ENCODE measurements at places on chromosomes 11 and 22.

- no peak for DNase-seq
Observed at GRCh38 chr11:112173152-112173551, 2.2 kb upstream of the BCO2 start.

GRCh38 chr22:38867124-38867455 lies 4.9 kb downstream of the CBX6 start:
- no peak for DNase-seq

- DNase-seq: no peak
Observed at GRCh38 chr11:102367364-102367763, 20.4 kb downstream of the BIRC2 start.

- DNase-seq: no peak
Observed at GRCh38 chr11:67592880-67593564, 9.4 kb downstream of the GSTP1 start.

DNA sequence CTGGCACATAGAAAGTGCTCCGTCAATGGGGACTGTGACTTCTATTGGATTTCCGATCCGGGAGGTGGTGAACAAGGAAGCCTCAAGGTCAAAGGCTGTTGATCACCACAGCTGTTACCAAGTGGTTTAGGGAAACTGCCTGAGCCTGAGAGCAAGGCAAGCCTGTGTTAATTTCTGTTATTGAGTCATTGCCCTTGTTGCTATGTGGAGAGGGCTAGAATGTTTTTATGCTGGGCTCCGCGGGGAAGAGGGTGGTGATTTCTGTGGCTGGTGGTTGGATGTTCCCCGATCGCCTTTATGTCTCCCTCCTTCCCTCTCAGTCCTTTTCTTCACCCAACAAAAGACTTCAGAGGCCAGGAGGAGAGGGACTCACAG lies 108.5 kb upstream of the ALX4 start:
- no peak for DNase-seq

DNA sequence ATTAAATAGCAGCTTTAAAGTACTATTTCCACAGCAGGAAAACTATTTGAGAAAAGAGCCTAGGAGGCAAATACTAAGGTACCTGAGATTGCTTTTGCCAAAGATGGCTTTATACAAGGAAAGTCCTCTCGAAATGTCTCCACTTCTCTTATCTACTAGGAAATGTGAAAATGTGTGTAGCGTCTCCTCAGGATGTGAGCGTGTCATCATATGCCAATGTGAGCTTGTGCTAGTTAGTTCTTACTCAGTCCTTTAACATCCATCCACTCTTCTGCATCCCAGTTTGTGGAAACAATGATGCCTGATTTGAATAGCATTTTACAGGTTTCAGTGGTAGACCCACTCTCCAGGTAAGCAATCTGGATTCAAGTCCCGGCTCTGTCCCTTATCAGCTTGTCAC lies 421.0 kb downstream of the DYNC2H1 start:
- no peak for DNase-seq

GRCh38 chr11:30991802-30992512 lies 377.6 kb downstream of the DCDC1 start:
- no peak for DNase-seq

- DNase-seq: no peak
Observed at GRCh38 chr11:44913502-44913901, 37.2 kb downstream of the TP53I11 start.

DNA sequence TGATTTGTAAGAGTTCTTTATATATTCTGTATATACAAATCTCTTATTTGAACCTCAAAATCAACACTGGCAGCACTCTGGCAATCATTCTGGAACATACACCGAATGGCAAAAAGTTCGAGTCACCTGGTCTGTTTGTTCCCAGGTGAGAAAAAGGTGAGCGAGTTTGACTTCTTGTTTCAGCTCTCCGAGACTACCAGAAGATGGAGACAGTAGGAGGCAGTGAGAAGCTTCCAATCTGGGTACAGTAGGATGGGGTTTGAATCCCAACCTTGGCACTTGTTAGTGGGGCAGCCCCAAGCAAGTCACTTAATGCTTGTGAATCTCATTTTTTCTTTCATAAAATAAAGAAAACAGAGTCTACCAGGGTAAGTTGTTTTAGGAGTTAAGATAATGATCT lies 76.4 kb downstream of the C2CD3 start:
- DNase-seq: no peak

DNA sequence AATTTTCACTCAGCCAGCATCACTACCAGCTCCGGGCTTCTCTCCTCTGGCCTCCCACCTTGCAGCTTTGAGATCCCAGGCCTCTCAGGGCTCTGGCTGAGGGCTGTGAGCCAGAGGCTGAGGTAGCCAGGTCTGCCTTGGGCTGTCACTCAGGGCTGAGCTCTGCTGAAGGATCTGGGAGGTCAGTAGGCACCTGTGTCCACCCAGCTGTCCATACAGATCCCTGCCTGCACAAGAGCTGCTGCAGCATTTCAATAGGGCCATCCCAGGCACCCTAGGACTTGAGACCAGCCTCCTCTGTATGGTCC lies 12.6 kb downstream of the KCNQ1OT1 start:
- DNase-seq: no peak

DNA sequence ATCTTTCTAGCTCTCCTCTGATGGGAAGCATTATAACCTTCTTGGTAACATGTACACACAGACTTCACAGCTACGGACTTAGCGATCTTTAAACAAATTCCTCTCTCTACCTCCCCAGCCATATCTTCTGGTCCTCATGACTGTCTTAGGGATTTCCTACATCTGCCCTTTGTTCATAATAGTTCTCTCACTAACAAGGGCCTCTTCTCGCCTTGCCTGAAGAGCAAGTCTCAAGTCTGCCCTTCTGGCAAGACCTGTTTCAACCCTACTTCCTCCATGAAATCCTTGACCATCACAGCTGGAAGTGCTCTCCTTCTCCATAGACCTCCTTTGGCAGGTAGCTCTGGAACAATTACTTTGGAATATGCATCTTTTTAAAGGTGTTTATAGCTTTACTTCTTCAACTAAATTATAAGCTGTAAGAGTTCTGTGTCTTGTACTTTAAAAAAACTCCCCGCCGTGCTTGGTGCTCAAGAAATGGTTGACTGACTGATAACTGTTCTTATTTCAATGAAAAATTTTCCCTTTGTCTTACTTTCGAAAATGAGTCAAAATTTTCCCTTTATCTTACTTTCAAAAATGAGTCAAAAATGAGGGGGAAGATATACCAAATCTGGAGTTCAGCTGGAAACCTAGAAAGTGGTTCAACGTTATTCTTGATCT lies 34.7 kb downstream of the SNX19 start:
- DNase-seq: no peak

DNA sequence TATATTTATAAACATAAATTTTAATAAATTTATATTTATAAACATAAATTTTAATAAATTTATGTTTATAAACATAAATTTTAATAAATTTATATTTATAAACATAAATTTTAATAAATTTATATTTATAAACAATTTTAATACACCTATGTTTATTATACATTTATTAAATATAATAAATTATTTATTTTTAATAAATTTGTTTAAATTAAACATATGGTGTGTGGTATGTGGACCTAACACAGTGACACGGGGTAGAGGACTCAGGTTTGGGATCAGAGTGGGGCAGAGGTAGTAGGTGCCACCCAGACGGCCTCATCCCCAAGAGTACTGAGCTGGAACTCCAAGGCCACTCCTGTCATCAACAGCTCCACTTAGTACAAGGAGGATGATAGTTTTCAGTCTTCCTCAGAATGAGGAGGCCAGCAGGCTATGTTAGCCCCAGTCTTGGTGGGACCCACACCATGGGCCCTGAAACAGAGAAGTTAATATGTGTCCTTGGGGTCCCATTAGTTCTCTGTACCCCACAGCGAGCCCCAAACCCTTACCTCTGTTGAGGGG lies 46.7 kb upstream of the BID start:
- DNase-seq: no peak

DNA sequence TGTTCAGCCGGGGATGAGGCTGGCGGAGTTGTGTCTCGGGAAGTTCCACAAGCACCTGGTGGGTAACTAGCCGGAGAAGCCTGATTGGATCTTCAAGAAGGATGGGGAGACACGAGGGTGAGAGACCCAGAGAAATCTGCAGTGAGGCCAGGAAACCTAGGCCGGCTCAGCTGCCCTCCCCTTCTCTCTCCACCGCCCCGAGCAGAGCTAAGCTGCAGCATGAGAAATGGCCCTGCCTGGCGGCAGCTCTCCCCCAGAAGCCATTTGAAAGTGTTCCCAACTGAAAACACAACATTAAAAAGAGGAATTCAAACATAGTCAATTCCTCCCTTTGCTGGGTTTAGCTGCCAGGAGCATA lies 77.8 kb upstream of the SHISAL1 start:
- DNase-seq: no peak

DNA sequence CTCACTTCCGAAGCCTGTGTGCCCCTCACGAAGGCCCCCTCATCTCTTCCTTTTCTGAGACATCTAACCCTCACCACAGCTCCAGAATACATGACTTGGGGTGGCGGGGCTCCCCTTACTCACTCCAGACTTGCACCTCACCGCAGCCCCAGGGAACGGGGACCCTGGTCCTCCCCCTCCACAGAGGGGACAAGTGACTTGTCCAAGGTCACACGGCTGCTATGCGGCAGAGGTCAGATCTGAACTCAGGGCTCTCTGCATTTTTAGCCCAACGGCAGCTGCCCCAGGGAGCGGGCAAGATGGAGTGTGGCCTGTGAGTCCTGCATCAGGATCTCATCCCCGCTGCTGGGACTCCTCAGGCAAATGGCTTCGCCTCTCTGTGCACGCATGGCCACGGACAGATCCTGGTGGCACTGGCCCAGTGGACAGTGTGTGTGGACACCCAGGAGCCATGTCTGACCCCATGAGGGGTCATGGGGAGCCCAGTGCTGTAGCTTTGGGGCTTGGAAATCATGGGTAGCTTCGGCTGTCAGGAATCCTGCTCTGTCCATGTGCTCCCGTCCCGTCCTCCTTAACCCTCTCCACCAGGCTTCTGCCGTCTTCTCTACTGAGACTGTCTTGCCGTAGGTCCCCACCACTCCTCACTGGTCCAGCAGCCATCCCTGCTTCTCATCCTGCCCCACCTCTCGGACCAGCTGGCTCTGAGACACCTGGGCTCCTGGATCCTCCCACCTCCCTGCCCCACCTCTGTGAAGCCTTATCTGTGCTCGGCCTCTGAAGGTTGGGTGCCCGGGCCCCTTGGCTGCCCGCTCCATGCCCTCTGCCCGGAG lies 48.0 kb upstream of the CARS1 start:
- DNase-seq: no peak

- no peak for DNase-seq
Observed at GRCh38 chr11:85787809-85788760, 22.9 kb downstream of the SYTL2 start.

GRCh38 chr22:38964989-38965388 lies 7.6 kb downstream of the APOBEC3A start:
- no peak for DNase-seq

DNA sequence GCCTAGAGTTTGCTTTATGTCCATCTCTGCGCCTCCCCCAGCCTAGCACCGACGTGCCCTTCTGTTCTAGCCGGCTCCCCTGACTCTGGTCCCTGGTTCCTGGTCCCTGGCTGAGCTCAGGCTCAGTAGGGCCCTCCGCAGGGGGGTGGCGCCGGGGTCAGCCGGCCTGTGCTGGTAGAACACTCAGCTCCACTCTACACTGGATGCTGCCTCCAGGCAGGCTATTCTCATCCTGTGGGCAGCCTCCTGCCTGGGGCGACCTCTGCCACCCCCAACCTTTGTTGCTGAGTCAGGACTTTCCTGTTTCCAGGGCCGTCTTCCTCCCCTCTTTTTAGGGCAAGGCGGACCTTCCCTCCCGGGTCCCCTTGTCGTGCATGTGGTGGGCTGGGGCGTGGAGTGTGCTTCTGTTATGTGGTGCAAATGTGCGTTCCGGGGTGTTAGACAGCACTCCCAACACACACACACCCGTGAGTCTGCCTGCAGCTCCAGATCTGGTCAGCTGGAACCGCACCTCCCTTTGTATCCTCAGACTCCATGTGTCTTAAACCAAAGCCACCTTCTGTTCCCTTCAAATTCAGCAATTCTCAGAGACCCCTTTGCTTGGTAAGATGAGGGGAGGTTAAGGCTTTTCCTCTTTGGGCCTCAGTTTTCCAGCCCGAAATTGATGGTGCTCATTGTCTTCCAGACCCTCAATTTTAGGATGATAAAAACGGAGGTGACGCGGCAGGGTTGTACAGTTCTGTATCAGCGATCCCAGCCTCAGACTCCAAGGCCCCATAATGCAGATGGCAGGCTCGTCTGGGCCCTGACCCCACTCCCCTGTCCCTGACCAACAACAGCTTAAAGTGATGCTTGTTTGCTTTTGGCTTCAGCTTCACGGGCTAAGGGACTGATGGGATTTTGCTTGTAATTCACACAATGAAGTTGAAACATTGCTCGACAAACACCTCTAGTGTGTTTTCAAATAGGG lies 1327.9 kb downstream of the BRD1 start:
- DNase-seq: no peak

GRCh38 chr11:65260756-65261590 lies 789 bp upstream of the POLA2 start:
- no peak for DNase-seq

GRCh38 chr22:45150139-45150538 lies 13.6 kb upstream of the NUP50 start:
- no peak for DNase-seq

GRCh38 chr11:117634756-117635603 lies 162.0 kb downstream of the DSCAML1 start:
- DNase-seq: no peak

DNA sequence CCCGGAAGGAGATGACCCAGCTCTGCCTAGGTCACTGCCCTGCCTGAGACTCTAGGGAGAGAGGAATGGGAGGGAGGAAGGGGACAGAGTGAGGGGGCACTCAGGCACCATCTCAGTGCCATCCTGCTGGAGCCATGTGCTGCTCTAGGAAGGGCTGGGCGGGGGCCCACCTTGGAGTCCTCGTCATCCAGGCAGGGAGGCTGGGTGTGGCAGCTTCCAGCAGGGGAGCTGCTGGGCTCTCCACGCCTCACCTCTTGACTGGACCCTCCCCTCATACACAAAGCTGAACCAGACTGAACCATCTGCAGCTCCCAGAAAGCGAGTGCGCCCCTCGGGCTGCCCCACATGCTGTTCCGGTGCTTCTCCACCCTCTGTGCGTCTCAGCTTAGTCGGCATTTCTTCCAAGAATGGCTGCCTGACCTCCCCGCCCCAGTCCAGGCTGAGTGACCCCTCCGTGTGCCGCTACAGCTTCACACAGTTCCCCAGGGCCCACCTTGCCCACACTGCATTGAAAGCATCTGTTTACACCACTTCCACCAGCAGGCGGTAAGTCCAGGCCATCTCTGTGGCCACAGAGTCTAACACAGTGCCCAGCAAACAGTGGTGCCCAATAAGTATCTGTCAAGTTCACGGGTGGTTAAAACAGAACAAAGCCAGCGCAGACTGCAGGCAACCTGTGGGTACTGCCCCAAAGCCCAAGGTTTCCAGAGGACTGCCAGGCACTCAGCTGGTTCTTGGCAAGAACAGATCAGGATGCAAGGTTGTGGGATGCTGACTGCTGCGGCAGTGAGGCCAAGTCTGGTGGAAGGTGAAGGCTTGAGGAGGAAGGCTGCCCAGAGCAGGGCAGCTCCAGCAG lies 9.4 kb upstream of the TRIM29 start:
- no peak for DNase-seq

- DNase-seq: no peak
Observed at GRCh38 chr22:31821572-31821971, 67.8 kb downstream of the DEPDC5 start.
